ENCODE measurements at places on chromosomes 2 and 18. TPM values are rescaled to one million over a fixed set of nuclear protein-coding genes. Genes with fewer than 3 reads are reported as not detected.
A peak's percentile ranks its signal among the peaks of the same experiment; 100 is the strongest.

- H3K27me3 ChIP-seq: no peaks in the 10 kb centered on the region
- no peak for DNase-seq
- no peak overlapping the region for H3K27ac ChIP-seq
- no peaks in the 10 kb centered on the region for H3K36me3 ChIP-seq
- no peak overlapping the region for H3K4me3 ChIP-seq
Measured at GRCh38 chr2:190763901-190764514, 115.1 kb downstream of the NAB1 start.

DNA sequence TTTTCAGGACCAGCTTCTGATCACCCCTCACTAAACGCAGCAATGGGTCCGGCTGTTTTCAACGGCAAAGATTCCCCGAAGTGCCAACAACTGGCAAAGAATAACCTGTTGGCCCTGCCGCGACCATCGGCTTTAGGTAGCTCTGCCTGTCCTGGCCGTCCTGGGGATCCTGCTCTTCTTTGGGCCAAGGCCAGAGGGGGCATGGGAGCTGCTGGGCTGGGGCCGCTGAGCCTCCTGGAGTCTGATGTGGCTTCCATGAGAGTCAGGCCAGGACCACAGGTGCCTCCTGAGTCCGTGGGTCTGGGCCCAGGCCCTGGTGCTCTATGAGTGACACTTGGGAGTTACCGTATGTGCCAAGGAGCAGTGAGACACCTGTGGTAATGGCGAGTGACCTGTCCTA is 46.9 kb downstream of the GREB1 start:
- no peaks in the 10 kb centered on the region for H3K36me3 ChIP-seq
- no peaks in the 10 kb centered on the region for H3K27me3 ChIP-seq
- no peak overlapping the region for H3K4me3 ChIP-seq

GRCh38 chr18:5982332-5982731 is 87.0 kb upstream of the TMEM200C start:
- DNase-seq: no peak
- H3K27me3 ChIP-seq: no peaks in the 10 kb centered on the region
- H3K4me1 ChIP-seq: no peaks in the 10 kb centered on the region
- no peak overlapping the region for H3K27ac ChIP-seq
- no peaks in the 10 kb centered on the region for H3K36me3 ChIP-seq

DNA sequence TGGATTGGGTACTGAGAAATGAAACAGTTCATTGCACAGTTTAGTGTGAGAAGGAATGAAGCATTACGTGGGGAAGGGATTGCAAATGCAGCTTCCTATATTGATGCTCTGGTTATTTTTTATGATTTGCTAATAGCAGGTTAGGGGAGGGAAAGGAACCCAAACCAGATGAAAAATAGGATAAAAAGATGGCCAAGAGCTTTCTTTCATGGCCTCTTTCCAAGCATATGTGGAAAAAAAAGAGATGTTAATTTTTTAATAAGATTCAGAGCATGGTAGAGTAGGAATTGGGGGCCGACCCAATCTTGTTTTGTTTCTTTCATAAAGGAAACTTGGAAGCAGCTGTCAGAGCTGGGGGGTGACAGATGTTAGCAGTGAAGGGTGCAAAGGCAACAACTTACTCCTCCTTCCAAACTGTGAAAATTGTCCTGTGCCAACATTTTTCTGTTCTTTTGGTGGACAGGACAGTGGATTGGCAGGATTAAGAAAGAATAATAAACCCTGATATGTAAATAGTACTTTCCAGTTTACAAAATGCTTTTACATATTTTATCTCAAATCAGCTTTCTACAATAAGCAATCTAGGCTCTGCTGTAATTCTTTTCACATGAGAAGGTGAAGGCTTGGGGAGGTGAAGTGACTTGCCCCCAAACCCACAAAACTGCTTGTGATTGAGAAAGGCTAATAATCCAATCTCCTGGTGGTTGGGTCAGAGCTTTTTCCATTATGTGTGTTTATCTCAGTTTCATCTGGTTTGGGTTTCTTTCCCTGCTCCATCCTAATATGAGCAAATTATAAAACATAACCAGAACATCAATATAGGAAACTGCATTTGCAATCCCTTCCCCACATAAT is 270.1 kb downstream of the ETAA1 start:
- no peaks in the 10 kb centered on the region for H3K36me3 ChIP-seq
- no peak overlapping the region for H3K4me3 ChIP-seq
- no peak for DNase-seq
- no peaks in the 10 kb centered on the region for H3K4me1 ChIP-seq

- peak overlapping the region; percentile 99 for H3K4me3 ChIP-seq
- peak overlapping the region; percentile 96 for H3K27ac ChIP-seq
- H3K27me3 ChIP-seq: no peaks in the 10 kb centered on the region
Measured at GRCh38 chr2:138502255-138503086, 901 bp downstream of the SPOPL start.

DNA sequence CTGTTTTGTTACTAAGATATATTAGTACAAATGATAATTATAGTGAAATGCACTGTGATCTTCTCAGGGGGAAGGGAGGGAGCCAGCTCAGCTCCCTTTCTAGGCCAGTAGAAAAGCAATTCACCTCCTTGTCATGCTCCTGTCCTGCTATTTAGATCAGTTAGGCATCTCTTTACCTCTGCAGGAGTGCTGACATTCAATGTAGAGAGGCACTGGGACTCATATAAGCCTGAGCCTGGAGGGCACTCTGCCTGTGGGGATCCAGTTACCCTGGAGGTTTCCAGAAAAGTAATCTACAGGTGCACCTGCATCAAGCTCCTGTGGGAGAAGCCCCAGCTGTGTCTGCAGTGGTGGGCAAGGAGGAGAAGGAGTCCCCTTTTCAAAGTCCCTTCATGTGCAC is 277.0 kb downstream of the CPS1 start:
- DNase-seq: no peak
- H3K36me3 ChIP-seq: no peaks in the 10 kb centered on the region
- H3K27ac ChIP-seq: no peak overlapping the region
- no peak overlapping the region for H3K4me3 ChIP-seq

- no peaks in the 10 kb centered on the region for H3K27me3 ChIP-seq
- no peak overlapping the region for H3K4me3 ChIP-seq
- H3K4me1 ChIP-seq: no peaks in the 10 kb centered on the region
- no peak overlapping the region for H3K27ac ChIP-seq
- H3K36me3 ChIP-seq: no peaks in the 10 kb centered on the region
- no peak for DNase-seq
Measured at GRCh38 chr18:50013363-50014138, 181.4 kb downstream of the MYO5B start.

DNA sequence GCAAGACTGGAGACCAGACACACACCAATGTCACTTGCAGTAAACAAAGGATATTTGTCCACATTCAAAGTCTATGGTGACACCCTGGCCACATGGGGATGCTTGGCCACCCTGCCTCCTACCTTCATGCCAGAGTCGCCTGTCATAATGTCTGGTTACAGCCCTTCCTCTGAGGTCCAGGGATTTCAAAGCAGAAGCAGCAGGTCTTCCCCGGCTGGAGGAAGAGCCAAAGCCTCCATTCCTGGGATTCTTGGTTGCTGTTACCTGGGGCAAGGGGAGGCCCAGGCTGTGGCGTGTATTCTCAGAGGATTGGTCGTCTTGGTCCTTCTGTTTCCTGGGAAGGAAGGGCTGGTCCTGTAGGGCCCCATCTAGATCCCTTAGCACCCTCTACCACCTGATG is 2.3 kb upstream of the ALPP start:
- DNase-seq: no peak
- no peaks in the 10 kb centered on the region for H3K4me1 ChIP-seq
- no peaks in the 10 kb centered on the region for H3K27me3 ChIP-seq
- no peak overlapping the region for H3K4me3 ChIP-seq

GRCh38 chr2:74706741-74707140 is 52.7 kb downstream of the SEMA4F start:
- no peaks in the 10 kb centered on the region for H3K36me3 ChIP-seq
- no peaks in the 10 kb centered on the region for H3K27me3 ChIP-seq
- no peak overlapping the region for H3K27ac ChIP-seq
- H3K4me1 ChIP-seq: no peaks in the 10 kb centered on the region
- no peak overlapping the region for H3K4me3 ChIP-seq

DNA sequence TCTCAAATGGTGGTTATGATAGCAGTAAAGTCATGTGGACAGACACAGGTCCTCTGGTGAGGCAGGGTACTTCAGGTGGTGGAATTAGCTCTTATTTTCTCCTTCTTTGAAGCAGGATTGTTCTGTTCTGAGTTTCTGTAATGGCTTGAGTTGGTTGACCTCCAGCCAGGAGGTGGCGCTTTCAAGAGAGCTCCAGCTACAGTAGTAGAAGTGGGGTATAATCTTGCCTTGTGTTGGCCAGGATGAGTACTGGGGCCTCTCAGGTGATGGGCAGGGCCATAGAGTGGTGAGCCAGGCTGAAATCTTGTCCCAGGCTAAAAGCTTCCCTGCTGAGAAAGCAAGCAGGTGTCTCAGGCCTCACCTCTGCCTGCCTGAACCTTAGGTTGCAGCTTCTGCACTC is 52.5 kb upstream of the CSRNP3 start:
- H3K4me3 ChIP-seq: no peak overlapping the region
- no peak overlapping the region for H3K27ac ChIP-seq
- DNase-seq: no peak

DNA sequence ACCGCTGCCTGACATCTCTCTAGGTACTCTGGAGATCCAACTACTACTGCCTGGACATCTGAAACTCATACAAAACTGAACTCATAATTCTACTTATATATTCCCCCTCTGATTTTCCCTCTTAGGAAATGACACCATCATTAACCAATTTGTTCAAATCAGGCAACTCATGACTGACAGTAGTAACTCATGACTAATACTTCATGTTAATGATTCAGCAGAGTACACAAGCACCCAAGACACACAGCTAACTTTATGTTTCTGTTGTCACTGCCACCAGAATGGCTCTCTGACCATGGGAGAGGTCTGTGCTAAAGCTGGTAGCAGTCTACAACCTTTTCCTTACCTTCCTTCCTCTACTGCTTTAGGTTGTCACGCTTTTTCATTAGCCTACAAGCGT is 91.1 kb downstream of the ITSN2 start:
- H3K27ac ChIP-seq: no peak overlapping the region
- no peaks in the 10 kb centered on the region for H3K27me3 ChIP-seq
- H3K4me3 ChIP-seq: no peak overlapping the region
- H3K36me3 ChIP-seq: peaks cover 40% of the 10 kb centered on the region
- no peak for DNase-seq

GRCh38 chr2:177799531-177799930 is 273.0 kb downstream of the PDE11A start:
- no peaks in the 10 kb centered on the region for H3K27me3 ChIP-seq
- H3K27ac ChIP-seq: no peak overlapping the region
- no peak for DNase-seq
- no peak overlapping the region for H3K4me3 ChIP-seq
- no peaks in the 10 kb centered on the region for H3K36me3 ChIP-seq

- no peak overlapping the region for H3K27ac ChIP-seq
- DNase-seq: no peak
- no peak overlapping the region for H3K4me3 ChIP-seq
- H3K27me3 ChIP-seq: no peaks in the 10 kb centered on the region
Measured at GRCh38 chr2:215654148-215654819, 218.4 kb upstream of the FN1 start.

DNA sequence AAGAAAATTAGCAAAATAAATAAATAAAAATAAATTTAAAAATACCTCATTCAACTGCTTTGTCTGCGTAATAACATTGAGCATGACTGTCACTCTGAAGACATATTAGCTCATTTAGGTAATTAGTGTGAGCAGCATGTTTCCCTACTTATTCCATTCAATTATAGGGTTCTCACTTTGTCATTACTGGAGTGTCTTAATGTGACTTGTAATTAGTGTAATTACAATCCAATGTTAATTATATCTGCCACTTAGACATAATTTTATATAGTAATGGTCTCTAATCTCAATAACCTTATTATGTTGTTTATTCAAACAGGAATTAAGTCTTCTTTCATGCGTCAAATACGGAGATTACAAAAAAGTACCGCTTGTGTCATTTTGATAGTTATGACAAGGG is 893.9 kb upstream of the ACVR2A start:
- H3K36me3 ChIP-seq: no peaks in the 10 kb centered on the region
- DNase-seq: no peak
- H3K27me3 ChIP-seq: no peaks in the 10 kb centered on the region
- H3K27ac ChIP-seq: no peak overlapping the region

DNA sequence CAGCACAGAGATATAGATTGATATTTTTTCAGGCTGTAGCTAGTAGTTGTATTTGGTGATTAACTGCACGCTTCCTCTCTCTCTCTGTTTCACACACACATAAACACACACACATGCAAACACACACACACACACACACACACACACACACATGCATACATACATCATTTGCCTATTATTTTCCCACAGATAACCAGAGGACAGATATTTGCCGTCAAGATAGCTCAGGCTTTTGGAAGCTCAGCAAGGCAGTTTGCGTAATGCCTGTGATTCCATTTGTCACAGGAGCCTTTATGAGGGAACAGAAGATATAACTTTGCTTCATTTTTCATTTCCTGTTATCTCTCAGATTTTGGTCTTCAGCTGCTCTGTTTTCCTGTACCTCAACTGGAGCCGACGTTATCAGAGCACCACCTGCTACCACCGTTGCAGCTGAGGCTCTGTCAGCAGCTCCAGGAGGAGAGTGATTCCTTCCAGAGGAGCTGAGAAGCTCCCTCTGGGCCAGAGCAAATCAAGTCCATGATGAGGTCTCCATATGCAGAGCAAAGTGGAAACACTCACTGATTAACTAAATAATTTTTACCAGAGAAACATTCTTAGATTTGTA is 341.9 kb upstream of the PIK3C3 start:
- no peak overlapping the region for H3K4me3 ChIP-seq
- H3K36me3 ChIP-seq: no peaks in the 10 kb centered on the region
- H3K4me1 ChIP-seq: no peaks in the 10 kb centered on the region
- no peaks in the 10 kb centered on the region for H3K27me3 ChIP-seq
- H3K27ac ChIP-seq: no peak overlapping the region

Gene HOXD11
- not detected for total RNA-seq

Gene SOX11
- 0.11 TPM for total RNA-seq

Gene TMEM150A
- 15.8 TPM for total RNA-seq

Gene GPR35
- 0.86 TPM for total RNA-seq

Gene IRS1
- total RNA-seq: 14.6 TPM

Gene GRB14
- 15.5 TPM for total RNA-seq

Gene C2orf78
- not detected for total RNA-seq

Gene INPP5D
- total RNA-seq: 2.9 TPM

Gene ACMSD
- total RNA-seq: not detected

Gene SCYGR4
- not detected for total RNA-seq

Gene GAL3ST2
- 0.56 TPM for total RNA-seq

Gene CYP1B1
- total RNA-seq: 92.6 TPM

Gene DYNAP
- not detected for total RNA-seq

Gene ZNF396
- total RNA-seq: 0.94 TPM

Gene BABAM2
- total RNA-seq: 58.8 TPM
